ENCODE measurements at places on chromosomes 1 and 21. TPM values are rescaled to one million over a fixed set of nuclear protein-coding genes. Genes with fewer than 3 reads are reported as not detected.

The MATN1 gene
- 0.36 TPM for total RNA-seq

The CRB1 gene
- 0.54 TPM for total RNA-seq

- no peaks in the 10 kb centered on the region for H3K27me3 ChIP-seq
- H3K36me3 ChIP-seq, result no peaks in the 10 kb centered on the region
- H3K4me1 ChIP-seq, result peaks cover 11% of the 10 kb centered on the region
Observed at GRCh38 chr1:246001142-246001836, 505.8 kb downstream of the SMYD3 start.

- no peak overlapping the region for H3K27ac ChIP-seq
- no peaks in the 10 kb centered on the region for H3K4me1 ChIP-seq
Observed at GRCh38 chr1:1564268-1564667, 10.4 kb downstream of the SSU72 start.

GRCh38 chr1:33142483-33143064, 39.3 kb downstream of the TRIM62 start:
- no peaks in the 10 kb centered on the region for H3K36me3 ChIP-seq
- H3K4me1 ChIP-seq, result no peaks in the 10 kb centered on the region
- H3K27ac ChIP-seq, result no peak overlapping the region
- DNase-seq, result peak; percentile 35

GRCh38 chr1:27235827-27236226, 1.4 kb downstream of the WDTC1 start:
- H3K4me1 ChIP-seq, result no peaks in the 10 kb centered on the region
- H3K36me3 ChIP-seq, result no peaks in the 10 kb centered on the region
- H3K27ac ChIP-seq, result peak overlapping the region; percentile 52
- peak; percentile 14 for DNase-seq
- peak overlapping the region; percentile 68 for H3K4me3 ChIP-seq

GRCh38 chr1:24906760-24907490, 23.2 kb downstream of the RUNX3 start:
- H3K36me3 ChIP-seq, result no peaks in the 10 kb centered on the region
- no peak for DNase-seq
- H3K27ac ChIP-seq, result no peak overlapping the region
- H3K27me3 ChIP-seq, result no peaks in the 10 kb centered on the region
- H3K4me1 ChIP-seq, result no peaks in the 10 kb centered on the region
- no peak overlapping the region for H3K4me3 ChIP-seq

- H3K36me3 ChIP-seq, result no peaks in the 10 kb centered on the region
- DNase-seq, result peak; percentile 81
- H3K4me1 ChIP-seq, result no peaks in the 10 kb centered on the region
- no peak overlapping the region for H3K4me3 ChIP-seq
Observed at GRCh38 chr1:244012202-244012601, 38.9 kb upstream of the ZBTB18 start.

The LHX4 gene
- total RNA-seq, result not detected

GRCh38 chr1:21673277-21673780, 4.2 kb upstream of the RAP1GAP start:
- H3K36me3 ChIP-seq, result no peaks in the 10 kb centered on the region
- H3K4me3 ChIP-seq, result no peak overlapping the region
- H3K4me1 ChIP-seq, result peaks cover 3% of the 10 kb centered on the region
- DNase-seq, result no peak
